ENCODE measurements at places on chromosomes 6 and 20.

DNA sequence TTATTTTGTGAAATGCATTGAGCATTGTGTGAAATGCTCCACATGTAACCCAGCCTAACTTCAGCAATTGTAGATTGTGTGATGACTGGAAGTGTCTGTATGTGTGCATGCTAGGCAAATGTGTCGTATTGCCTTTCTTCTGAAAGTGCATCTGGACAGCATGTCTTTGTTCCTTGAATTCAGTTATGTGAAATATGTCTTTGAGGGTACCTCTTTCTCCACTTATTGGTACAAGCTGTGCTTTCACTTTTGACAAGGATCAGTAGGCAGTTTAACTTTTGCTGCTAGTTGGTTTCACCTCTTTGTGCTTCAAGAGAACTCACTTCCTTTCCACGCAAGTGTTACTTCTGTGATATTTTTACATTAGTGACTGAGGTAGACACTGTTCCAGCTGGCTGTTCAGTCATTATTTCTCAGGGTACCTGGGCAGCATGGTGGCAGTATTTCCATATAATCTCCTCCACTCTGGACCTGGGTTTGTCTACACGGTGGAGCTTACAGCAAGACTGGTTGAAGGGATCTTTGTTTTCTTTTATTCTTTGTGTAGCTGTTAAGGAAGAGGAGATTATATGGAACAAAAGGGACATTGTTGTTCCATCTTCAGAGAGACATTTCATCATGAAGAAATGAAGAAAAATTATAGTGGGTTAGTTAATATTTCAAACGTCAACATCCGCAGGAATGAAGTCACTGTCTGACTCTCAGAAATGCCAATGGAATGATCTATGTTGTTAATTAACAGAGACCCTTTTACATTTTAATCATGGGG is 175.4 kb downstream of the UTRN start:
- H3K27me3 ChIP-seq: no peaks in the 10 kb centered on the region
- H3K4me3 ChIP-seq: no peak overlapping the region

GRCh38 chr6:3290931-3291211 is 32.1 kb downstream of the PSMG4 start:
- DNase-seq: no peak
- no peak overlapping the region for H3K4me3 ChIP-seq
- no peak overlapping the region for H3K27ac ChIP-seq
- H3K4me1 ChIP-seq: peaks cover 3% of the 10 kb centered on the region
- H3K36me3 ChIP-seq: no peaks in the 10 kb centered on the region
- H3K27me3 ChIP-seq: no peaks in the 10 kb centered on the region

DNA sequence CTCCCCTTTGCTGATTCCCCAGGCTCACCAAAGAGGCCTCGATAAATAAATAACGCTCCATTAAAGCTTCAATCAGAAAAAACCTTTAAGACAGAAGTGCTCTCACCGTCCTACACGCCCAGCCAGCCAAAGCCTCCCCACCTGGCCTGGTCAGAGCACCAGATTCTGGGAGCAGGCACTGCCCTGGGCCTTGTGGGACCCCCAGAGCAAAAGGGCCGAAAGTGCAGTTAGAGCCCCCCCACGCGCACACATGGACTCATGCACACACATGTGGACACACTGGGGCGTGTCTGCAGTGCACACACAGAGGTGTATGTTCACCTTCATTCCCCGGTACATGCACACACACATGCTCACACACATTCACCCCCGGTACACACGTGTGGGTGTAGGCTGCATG is 1.9 kb upstream of the NECAB3 start:
- peaks cover 6% of the 10 kb centered on the region for H3K36me3 ChIP-seq
- H3K4me1 ChIP-seq: peaks cover 24% of the 10 kb centered on the region
- no peak for DNase-seq
- H3K27ac ChIP-seq: peak overlapping the region; percentile 94

DNA sequence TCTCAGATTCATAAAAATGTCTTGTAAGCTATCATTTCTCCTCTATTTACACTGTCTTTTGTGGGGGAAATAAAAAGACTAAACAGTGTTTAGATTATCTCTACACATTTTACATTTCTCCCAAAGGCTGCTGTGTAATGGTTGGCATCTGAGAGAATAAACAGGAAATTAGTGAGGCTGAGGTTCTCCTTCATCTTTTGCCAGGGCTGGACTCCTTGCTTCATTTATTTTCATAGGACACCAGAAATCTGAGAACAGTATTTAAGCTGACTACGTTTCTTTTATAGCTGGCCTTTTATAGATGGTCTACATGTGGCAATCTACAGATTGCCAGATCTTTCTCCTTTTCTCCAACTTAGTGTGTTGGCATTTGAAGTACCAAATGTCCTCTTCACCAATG is 41.5 kb downstream of the PLCB4 start:
- no peaks in the 10 kb centered on the region for H3K4me1 ChIP-seq
- H3K4me3 ChIP-seq: no peak overlapping the region
- no peak for DNase-seq
- H3K27ac ChIP-seq: no peak overlapping the region
- H3K36me3 ChIP-seq: no peaks in the 10 kb centered on the region

GRCh38 chr6:56517155-56517745 is 125.4 kb downstream of the DST start:
- no peaks in the 10 kb centered on the region for H3K27me3 ChIP-seq
- H3K4me3 ChIP-seq: no peak overlapping the region
- H3K27ac ChIP-seq: no peak overlapping the region

DNA sequence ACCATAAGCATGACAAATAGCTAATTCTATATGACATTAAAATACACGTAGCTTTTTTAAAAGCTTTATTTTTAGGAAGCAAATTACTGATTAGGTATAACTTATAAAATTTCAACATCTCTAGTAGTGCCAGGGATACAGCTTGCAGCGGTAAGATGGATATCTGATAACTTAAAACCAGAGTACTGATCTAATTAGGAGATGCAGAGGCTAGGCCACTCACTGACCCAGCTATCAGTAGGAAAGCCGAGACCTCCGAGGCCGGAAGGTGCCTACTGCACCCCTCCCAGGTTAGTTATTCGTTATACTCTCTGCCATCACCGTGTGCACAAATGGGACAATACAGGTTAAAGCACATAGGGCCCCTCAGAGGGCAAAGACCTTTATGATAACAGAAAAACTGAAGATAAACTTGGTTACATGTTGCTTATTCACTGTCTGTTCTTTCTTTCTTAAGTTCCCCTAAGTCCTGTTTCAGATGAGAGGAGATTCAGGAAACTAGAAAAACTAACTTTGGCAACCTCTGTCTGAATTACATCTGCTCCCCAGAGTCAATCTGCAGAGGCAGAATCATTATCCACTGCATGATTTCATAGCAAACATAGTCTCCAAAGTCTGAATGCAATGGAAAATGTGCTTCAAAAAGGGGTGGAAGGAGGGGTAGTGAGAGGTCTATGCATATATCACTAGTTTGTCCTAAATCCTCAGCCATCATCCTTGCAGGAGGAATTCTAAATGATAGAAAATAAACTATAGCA is 60.8 kb downstream of the RIPOR2 start:
- H3K27ac ChIP-seq: no peak overlapping the region
- DNase-seq: no peak
- no peaks in the 10 kb centered on the region for H3K27me3 ChIP-seq
- H3K4me3 ChIP-seq: no peak overlapping the region
- H3K36me3 ChIP-seq: no peaks in the 10 kb centered on the region
- H3K4me1 ChIP-seq: no peaks in the 10 kb centered on the region

GRCh38 chr20:51272401-51272800 is 249.5 kb upstream of the KCNG1 start:
- peaks cover 8% of the 10 kb centered on the region for H3K27me3 ChIP-seq
- DNase-seq: no peak
- no peak overlapping the region for H3K4me3 ChIP-seq

DNA sequence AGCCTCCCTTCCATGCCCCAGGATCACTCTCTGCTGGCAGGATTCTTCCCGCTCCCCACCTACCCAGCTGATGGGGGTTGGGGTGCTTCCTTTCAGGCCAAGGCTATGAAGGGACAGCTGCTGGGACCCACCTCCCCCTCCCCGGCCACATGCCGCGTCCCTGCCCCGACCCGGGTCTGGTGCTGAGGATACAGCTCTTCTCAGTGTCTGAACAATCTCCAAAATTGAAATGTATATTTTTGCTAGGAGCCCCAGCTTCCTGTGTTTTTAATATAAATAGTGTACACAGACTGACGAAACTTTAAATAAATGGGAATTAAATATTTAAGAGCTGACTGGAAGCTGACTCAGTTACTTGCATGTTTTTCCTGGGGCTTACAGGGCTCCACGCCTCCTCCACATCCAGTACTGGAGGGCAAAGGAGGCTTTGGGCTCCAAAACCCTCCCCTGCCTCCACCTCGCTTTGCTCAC is 24.3 kb upstream of the FANCE start:
- no peaks in the 10 kb centered on the region for H3K27me3 ChIP-seq
- no peak overlapping the region for H3K4me3 ChIP-seq
- no peak overlapping the region for H3K27ac ChIP-seq

DNA sequence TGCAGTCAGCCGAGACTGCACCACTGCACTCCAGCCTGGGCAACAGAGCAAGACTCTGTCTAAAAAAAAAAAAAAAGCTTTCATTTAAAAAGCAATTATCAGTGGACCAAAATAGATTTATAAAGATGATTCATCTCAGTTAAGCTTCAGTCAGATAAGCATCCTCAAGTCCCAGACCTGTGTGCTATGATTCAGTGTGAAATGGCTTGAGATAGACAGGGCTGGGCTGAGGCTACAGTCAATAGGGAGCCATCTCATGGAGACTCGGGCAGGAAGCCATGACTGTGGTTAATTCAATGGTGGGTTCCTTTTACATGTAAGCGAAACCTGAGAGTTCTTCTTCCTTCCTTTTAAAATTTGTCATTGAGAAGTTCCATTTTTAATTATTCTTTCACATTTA is 276.0 kb downstream of the TFAP2A start:
- no peak for DNase-seq
- no peak overlapping the region for H3K4me3 ChIP-seq
- H3K27ac ChIP-seq: no peak overlapping the region
- H3K4me1 ChIP-seq: peaks cover 8% of the 10 kb centered on the region
- no peaks in the 10 kb centered on the region for H3K36me3 ChIP-seq

DNA sequence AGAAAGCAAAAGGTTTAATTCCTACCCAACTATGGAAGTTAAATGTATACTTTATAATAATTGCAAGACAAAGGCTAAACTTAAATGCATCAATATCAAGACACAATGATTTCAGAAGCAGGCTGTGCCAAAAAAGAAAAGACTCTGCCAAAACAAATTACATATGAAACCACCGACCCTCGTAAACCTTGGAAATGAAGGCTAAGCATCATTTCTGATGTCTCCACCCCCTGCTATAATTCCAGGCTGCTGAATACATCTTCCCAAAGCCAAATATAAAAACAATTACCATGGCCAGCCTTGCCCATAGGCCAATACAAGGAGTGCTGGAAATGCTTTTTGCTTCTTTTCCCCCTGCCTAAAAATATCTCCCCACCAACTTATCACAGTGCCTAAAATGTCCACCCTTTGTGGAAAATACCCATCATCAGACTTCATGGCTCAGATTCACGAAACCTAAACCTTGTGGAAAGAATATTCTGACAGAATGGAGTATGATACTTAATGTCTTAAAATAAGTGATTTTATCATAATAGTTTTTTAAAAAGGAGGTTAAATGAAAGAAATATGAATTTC is 37.4 kb downstream of the RCAN2 start:
- no peaks in the 10 kb centered on the region for H3K27me3 ChIP-seq
- H3K36me3 ChIP-seq: no peaks in the 10 kb centered on the region
- H3K4me3 ChIP-seq: no peak overlapping the region
- H3K27ac ChIP-seq: no peak overlapping the region

- no peaks in the 10 kb centered on the region for H3K27me3 ChIP-seq
- no peak for DNase-seq
- H3K4me3 ChIP-seq: peak overlapping the region; percentile 72
- peaks cover 3% of the 10 kb centered on the region for H3K36me3 ChIP-seq
- H3K4me1 ChIP-seq: peaks cover 21% of the 10 kb centered on the region
Measured at GRCh38 chr6:159691963-159692287, 1.1 kb downstream of the SOD2 start.

- no peak for DNase-seq
- H3K27me3 ChIP-seq: no peaks in the 10 kb centered on the region
- H3K4me1 ChIP-seq: peaks cover 9% of the 10 kb centered on the region
- no peak overlapping the region for H3K27ac ChIP-seq
- H3K4me3 ChIP-seq: no peak overlapping the region
- H3K36me3 ChIP-seq: no peaks in the 10 kb centered on the region
Measured at GRCh38 chr6:131861381-131861780, 53.6 kb downstream of the ENPP1 start.

DNA sequence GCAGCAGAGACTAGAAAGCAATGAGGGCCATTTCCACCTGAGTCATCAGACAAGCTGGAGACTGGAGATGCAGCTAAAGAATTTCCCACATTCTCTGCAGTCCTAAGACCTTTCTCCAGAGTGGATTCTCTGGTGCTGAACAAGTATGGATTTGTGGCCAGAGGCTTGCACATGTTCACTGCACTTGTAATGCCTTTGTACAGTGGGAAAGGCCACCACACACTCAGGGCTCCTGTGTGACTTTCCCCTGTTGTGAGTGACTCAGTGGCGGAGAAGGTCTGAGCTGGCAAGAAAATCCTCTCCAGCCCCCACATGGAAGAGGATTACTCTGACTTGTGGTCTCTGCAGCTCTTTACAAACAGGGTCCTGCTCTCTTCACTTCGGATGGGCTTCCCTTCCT is 192.3 kb downstream of the C6orf118 start:
- no peaks in the 10 kb centered on the region for H3K36me3 ChIP-seq
- no peaks in the 10 kb centered on the region for H3K4me1 ChIP-seq
- DNase-seq: no peak
- H3K4me3 ChIP-seq: no peak overlapping the region
- no peak overlapping the region for H3K27ac ChIP-seq

- H3K4me1 ChIP-seq: no peaks in the 10 kb centered on the region
- H3K4me3 ChIP-seq: no peak overlapping the region
- H3K27me3 ChIP-seq: no peaks in the 10 kb centered on the region
- H3K27ac ChIP-seq: no peak overlapping the region
Measured at GRCh38 chr20:11344939-11345338, 572.8 kb upstream of the BTBD3 start.

GRCh38 chr20:22008456-22008855 is 303.0 kb downstream of the PAX1 start:
- H3K27me3 ChIP-seq: no peaks in the 10 kb centered on the region
- no peaks in the 10 kb centered on the region for H3K4me1 ChIP-seq
- DNase-seq: no peak
- H3K4me3 ChIP-seq: no peak overlapping the region
- no peak overlapping the region for H3K27ac ChIP-seq

DNA sequence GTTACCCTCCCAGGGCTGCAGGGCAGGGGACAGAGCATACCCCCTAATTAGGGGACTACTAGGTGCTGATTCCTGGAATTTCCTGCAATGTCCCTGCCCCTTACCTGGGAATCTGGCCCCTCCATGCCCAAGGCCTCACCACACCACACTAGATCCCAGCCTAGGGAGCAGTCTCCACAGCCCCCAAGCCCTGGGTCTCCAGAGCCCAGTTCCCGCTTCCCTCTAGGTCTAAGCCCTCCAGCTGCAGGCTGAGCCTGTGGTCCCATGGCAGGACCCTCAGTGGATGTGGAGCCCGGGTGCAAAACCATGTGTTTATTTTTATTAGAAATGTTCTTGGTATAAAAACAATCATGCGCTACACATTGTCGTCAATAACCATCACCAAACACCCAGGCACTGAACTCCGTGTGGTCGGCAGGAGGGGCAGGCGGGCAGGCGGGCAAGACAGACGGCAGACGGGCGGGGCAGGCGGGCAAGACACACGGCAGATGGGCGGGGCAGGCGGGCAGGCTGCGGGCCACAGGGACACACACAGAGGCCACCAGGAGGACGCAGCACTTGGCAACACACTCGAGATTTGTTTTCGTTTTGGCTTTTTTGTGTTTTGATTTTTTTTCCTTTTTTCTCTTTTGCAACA is 124.2 kb downstream of the GRM4 start:
- H3K27me3 ChIP-seq: no peaks in the 10 kb centered on the region
- DNase-seq: no peak
- H3K4me1 ChIP-seq: peaks cover 6% of the 10 kb centered on the region

- H3K4me3 ChIP-seq: no peak overlapping the region
- H3K27me3 ChIP-seq: no peaks in the 10 kb centered on the region
- no peak overlapping the region for H3K27ac ChIP-seq
- no peaks in the 10 kb centered on the region for H3K4me1 ChIP-seq
Measured at GRCh38 chr6:56482525-56482924, 160.2 kb downstream of the DST start.

Measured in Panc1 (cell line).